ENCODE measurements at places on chromosomes 4 and X.

DNA sequence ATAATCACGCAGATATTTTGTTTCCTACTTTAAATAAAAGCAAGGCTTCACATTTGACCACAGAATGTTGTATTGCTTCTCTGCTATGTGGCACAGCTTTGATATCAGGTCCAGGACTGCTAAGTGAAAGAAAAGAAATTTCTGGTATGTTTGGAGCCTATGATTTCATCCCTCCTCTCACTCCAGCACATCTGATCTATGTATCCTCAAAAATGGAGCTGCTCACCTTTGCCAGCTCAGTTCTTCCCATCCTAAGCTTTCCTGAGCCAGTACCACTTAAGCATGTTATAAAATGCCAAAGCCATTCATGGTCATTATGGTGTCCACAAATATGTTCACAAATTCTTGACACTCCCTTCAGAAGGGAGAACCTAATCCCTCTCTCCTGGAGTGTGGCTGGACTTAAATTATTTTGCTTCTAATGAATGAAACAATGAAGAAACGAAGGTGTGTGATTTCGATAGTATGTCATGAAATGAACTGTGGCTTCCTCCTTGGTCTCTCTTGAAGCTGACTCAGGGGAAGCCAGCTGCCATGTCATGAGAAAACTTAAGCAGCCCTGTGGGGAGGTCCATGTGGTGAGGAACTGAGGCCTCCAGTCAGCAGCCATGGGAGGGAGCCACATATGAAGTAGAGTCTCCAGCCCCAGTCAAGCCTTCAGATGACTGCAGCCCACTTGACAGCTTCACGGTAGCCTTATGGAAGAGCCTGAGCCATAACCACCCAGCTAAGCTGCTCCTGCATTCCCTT is 207.7 kb downstream of the MGST2 start:
- DNase-seq, result no peak

GRCh38 chr4:41022116-41022515 is 192.2 kb downstream of the APBB2 start:
- no peak for DNase-seq

GRCh38 chrX:48958635-48959094 is 1.3 kb upstream of the OTUD5 start:
- DNase-seq, result no peak

DNA sequence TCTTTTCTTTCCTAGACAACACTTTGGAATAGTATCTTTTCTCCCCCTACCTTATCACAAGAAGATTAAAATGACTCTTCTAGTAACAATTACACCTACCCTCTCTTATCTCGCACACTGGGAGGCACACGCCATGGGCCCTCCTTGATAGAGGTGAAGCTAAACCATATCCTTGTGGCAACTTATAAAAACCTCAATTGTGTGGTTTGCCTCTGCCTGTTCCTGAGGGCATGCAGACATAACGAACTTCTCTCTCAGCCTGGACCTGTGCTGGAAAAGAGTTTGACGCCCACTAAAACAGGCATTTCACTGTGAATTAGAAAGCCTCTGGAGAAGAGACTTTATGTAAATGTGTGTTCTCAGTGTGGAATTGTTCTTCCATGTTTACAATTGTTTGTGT is 141.2 kb downstream of the NDST3 start:
- DNase-seq, result no peak

DNA sequence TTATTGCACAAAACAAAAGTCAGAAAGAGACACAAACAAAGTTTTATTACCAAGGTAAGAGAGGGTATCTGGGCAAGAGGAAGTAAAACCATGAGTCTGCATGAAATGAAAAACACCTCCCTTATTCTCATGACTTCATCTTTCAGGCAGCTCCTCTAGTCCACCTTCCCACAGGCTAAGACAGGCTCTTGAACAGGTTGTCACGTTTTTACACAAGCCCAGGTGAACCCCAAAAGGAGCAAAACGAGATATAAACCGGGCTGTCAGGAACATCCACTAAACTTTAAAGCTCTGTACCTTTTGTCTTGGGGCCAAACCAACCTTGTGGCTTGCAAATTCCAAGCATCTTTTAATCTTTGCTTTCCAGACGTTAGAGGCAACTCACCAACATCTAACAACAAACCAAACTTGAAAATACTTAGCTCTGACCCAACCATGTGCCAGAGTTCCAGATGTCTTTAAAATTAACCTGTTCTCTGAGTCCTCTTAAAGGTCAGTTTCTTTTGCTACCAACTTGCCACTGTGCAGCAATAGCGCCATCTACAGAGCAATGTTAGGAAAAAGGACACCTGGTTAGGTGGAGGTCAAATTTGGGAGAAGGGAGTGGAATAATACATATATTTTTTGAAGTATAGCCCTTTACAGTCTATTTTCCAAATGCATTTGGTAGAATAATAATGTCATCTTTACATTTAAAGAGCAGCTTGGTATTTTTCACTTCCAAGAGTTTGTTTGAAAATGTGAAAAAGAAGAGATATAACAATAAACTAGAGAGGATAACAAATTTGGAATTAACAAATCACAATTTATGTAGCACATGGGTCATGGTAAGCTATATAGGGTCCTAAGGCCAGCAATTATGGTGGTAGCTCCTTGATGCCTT is 73.1 kb downstream of the QRFPR start:
- DNase-seq, result no peak

- no peak for DNase-seq
Observed at GRCh38 chr4:107572281-107572680, 147.8 kb downstream of the PAPSS1 start.

GRCh38 chrX:69137371-69138117 is 27.7 kb downstream of the PJA1 start:
- DNase-seq, result no peak

DNA sequence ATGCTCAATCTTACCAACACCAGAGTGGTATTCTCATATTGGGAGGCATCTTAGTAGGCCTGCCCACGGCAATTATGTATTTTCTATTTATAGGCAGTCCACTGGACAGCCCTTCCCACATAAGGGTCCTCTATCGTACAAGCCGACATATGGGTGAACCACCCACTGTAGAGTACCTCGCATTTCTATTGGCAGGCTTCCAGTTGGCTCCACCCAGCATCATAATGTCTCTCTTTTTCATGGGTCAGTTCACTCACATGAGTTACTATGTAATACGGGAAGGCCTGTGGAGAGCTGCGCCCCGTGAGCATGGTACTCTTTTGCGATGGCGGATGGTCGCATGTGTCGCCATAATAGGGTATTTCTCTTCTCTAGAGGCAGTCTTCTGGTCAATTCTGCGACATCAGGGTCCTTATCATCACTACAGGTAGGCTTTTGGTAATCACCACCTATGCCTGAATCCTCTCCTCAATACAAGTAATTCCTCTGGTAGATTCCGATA is 29.4 kb upstream of the FOXR2 start:
- DNase-seq, result no peak

DNA sequence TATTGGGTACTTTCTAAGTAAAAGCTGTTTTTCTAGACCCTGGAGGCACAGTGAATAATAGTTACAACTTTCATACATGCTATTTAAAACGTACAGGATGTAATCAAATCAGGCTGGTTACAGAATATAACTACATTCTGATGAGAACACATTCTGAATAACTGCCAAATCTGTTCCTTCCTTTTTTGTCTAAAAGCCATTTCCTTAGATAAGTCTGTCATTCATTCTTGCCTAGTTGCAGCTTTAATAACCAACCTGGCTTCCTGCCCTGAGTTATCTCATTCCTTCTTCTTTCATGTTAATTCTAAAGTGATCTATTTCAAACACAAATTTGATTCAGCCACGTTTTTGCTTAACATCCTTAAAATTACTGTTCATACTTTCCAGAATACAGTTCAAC is 189.7 kb upstream of the ITM2A start:
- no peak for DNase-seq

- DNase-seq, result no peak
Observed at GRCh38 chrX:124275182-124275894, 57.1 kb upstream of the TEX13D start.

- no peak for DNase-seq
Observed at GRCh38 chrX:105829011-105829410, 6.7 kb downstream of the NRK start.

GRCh38 chr4:475962-476361 is 23.0 kb downstream of the ZNF721 start:
- no peak for DNase-seq

DNA sequence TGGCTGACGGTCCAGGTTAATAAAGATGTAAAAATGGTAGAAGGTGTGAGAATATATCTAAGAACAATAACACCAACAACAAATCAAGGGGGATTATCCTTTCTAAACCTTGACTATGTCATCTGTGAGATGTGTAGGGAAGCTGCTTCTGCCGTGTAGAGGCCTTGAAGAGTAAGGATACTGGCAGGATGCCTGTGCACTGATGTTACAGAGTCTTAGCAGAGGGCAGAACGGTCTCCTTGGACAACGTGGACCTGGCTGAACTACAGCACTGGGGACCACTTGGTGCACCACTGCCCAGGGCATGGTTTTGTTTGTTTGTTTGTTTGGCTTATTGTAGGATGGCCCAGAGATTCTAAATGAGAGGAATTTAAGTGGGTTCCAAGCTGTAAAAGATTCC is 33.5 kb downstream of the GPAT3 start:
- DNase-seq, result no peak

DNA sequence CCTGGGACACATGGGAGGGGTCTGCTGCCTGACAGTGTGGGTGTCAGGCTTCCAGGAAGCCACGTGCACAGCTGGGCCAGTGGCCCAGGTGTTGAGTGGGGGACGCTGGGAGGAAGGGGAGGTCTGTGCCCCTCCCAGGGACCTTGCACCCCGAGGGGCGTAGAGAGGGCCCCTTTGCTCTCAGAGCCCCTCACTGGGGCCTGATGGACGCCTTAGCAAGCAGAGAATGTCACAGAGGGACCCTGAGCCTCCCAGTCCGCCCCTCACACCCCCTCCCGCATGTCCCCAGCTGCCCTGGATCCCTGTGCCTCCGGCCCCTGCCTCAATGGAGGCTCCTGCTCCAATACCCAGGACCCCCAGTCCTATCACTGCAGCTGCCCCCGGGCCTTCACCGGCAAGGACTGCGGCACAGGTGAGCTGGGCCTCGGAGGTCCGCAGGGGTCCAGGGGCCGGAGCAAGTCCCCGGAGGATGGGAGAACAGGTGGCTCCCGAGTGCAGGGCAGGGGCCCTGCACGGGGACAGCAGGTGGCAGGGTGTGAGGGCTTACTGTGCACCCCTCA is 2.1 kb downstream of the HGFAC start:
- no peak for DNase-seq

- no peak for DNase-seq
Observed at GRCh38 chr4:111798840-111799239, 346.4 kb upstream of the FAM241A start.

GRCh38 chr4:95267081-95267480 is 281.7 kb downstream of the UNC5C start:
- DNase-seq, result no peak

DNA sequence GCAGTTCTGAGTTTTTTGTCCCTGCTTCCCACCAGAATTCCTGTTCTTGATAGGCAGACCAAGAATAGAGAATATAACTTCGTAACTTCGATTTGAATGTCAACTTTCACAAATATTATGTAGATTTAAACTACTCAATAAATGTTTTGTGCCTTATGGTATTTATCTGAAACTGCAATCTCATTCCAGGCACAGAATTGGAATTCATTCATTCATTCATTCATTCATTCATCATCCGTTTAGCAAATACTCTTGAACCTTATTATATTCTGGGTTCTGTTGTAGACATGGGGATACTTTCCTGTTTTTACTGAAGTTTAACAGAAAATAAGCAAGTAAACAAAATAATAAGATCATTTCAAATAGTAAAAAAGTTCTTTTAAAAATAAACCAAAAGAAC is 324.4 kb downstream of the UNC5C start:
- no peak for DNase-seq

DNA sequence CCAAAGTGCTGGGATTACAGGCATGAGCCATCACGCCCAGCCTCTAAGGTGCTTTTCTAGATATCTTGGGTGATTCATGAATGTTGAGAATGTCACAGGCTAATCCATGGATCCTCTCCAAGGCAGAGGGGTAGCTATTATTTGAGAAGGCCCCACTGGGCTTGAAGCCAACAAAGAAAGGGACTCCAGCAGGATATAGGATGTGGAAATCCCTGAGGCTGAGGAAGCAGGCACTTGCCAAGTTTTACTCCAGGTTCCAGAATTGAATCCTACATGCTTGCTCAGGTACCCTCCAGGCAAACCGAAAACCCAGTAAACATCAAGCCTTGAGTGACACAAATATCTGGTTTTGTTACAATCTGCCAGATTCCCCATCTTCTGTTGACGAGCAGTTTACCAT is 15.8 kb downstream of the NLGN3 start:
- no peak for DNase-seq

GRCh38 chrX:1452516-1453394 is at the start of gene ASMTL:
TSS of gene ASMTL (minus strand) at chrX:1452909. CDS start at chrX:1452840, 69 bp downstream.
- no peak for DNase-seq

DNA sequence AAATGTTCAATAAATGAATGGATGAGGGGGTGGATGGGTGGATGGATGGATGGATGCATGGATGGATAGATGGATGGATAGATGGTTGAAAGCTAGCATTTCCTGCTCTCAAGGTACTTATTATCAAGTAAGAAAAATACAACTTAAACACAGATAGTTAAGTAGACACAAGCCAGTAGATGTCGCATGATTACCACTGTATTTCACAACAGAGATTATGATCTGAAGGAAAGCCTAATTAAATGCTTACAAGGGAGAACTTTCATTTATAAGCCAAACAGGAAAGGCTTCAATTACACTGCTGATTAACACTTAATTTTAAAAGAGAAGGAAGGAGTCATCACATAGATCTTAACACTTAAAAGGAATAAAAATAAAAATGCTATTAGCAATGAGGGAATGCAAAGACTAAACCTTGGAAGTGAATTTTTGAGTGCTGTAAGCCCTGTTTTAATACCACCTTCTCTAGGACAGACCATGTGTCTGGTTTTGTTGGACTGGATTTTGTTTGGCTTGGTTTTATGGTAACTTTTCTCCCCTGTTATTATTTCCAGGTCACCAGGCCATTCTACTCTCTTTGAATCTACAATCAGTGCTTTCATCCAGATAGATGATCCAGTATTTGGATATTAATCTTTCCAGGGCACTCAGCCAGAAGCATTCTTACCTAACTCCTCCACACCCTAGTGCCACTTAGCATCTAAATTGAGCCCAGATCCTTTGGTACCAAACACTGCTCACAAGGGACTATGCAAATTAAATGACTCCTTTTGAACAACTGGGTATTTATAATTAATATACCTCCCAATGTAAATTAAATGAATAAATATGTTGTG is 75.5 kb upstream of the SLC39A8 start:
- DNase-seq, result no peak

DNA sequence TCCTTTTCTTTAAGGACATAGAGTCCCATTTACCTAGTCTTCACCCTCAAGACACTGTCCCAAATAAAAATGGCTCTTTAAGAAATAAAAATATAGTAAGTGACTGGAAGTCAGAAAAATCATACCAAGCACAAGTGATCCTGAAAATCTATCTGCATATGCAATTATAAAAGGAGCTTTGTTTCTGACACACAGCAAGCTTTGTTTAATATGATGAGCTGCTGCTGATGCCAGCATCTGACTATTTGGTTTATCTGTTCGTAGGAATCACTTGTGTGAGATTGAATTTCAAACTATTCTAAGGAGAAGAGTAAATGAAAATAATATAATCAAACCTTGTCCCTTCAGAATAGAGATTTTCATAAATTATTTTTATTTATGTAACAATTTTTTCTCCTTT is 332.4 kb downstream of the PCDH7 start:
- DNase-seq, result no peak

- no peak for DNase-seq
Observed at GRCh38 chrX:103613362-103613890, 5.7 kb downstream of the TCEAL3 start.
